ENCODE measurements at places on chromosomes 11 and 22. TPM values are rescaled to one million over a fixed set of nuclear protein-coding genes. Genes with fewer than 3 reads are reported as not detected.

DNA sequence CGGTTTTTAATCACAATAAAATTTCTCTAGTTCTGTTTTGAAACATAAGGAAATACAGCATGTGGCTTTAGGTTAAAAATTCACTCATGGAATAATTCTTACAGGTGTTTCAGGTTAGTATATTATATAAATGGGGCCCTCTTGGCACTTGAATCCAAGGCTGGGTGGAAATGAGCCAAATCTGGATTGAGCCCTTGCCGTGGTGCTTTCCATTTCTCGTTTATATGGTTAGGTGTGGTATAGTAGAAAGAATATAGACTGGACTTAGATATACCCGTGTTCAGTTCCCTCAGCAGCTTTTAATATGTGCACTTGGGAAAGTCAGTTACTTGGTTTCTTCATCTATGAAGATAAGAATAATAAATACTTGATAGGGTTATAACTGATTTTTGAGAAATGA lies 16.0 kb downstream of the ZFP91 start:
- H3K27me3 ChIP-seq: no peaks in the 10 kb centered on the region
- no peak for DNase-seq
- no peak overlapping the region for H3K27ac ChIP-seq
- H3K4me3 ChIP-seq: no peak overlapping the region
- peaks cover 25% of the 10 kb centered on the region for H3K36me3 ChIP-seq

DNA sequence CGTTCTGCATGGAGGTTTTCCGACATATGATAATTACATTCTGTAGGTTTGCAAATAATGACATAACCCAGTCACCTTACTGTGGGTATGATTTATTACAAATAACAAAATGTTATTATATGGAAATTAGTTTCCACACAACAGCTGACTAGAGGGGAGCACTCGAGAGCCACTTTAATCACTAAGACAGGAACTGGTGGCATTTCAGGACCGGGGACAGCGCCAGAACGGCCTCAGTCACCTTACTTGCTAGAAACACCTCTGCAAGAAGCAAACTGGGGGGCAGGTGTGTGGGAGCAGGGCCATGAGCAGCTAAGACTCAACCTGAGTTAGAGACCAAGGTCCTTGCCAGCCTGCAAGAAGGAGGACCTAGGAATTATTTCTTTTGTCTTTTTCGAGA lies 199.9 kb downstream of the DSCAML1 start:
- no peaks in the 10 kb centered on the region for H3K36me3 ChIP-seq
- H3K4me1 ChIP-seq: no peaks in the 10 kb centered on the region
- no peak overlapping the region for H3K4me3 ChIP-seq
- no peak overlapping the region for H3K27ac ChIP-seq
- peak; percentile 20 for DNase-seq
- H3K27me3 ChIP-seq: peaks cover 99% of the 10 kb centered on the region

- peaks cover 6% of the 10 kb centered on the region for H3K36me3 ChIP-seq
- H3K4me3 ChIP-seq: no peak overlapping the region
- no peaks in the 10 kb centered on the region for H3K27me3 ChIP-seq
- no peak for DNase-seq
Observed at GRCh38 chr11:18001191-18001590, 11.7 kb downstream of the SERGEF start.

- no peaks in the 10 kb centered on the region for H3K27me3 ChIP-seq
- DNase-seq: no peak
- no peaks in the 10 kb centered on the region for H3K36me3 ChIP-seq
- H3K4me1 ChIP-seq: peaks cover 10% of the 10 kb centered on the region
- no peak overlapping the region for H3K27ac ChIP-seq
Observed at GRCh38 chr11:64176751-64177150, 9.2 kb upstream of the STIP1 start.

- peak; percentile 87 for DNase-seq
- H3K27me3 ChIP-seq: no peaks in the 10 kb centered on the region
- peak overlapping the region; percentile 35 for H3K27ac ChIP-seq
- H3K4me1 ChIP-seq: peaks cover 48% of the 10 kb centered on the region
- H3K36me3 ChIP-seq: peaks cover 14% of the 10 kb centered on the region
Observed at GRCh38 chr11:47185305-47186075, 744 bp downstream of the PACSIN3 start.

GRCh38 chr22:24588381-24588756 lies 4.5 kb downstream of the LRRC75B start:
- no peak overlapping the region for H3K4me3 ChIP-seq
- DNase-seq: peak; percentile 45
- no peaks in the 10 kb centered on the region for H3K27me3 ChIP-seq

DNA sequence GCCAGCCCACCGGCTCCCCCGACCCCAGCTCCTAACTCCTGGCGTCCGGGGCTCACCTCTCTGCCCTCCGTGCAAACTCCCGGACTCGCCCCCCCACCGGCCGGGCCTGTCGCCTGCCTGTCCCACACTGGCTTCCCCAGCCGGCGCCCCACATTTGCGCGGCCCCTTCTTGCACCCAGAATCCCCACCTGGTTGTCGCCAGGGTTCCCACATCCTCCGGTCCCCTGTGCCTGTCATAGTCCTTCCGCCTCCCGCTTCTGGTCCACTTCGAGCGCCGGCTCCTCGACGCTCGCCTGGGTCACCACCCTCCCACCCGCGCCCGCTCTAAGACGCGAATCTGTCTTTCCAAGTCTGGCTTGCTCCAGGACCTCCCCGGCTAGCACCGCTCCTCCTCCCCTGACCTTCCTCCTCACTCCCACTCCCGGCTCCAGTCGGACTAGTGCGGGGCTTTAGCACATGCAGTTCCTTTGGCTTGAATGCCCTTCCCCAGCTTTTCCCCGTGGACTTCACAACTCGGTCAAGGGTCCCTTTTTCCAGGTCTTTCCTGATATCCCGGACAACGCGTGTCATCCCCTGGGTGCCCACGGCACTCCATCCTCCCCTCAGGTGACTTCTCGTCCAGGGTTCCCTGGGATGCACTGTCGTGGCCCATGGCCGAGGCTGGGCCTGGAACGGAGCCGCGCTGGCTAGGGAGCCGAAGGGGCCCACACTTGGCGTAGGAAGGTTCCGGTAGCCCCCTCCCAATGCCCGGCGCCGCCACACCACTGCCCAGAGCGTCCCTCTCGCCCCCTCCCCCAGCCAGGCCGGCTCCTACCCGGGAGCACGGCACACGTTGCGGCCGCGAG lies 635 bp downstream of the SCARF2 start:
- H3K4me3 ChIP-seq: no peak overlapping the region
- H3K27me3 ChIP-seq: no peaks in the 10 kb centered on the region
- no peak for DNase-seq
- no peak overlapping the region for H3K27ac ChIP-seq
- H3K4me1 ChIP-seq: no peaks in the 10 kb centered on the region

DNA sequence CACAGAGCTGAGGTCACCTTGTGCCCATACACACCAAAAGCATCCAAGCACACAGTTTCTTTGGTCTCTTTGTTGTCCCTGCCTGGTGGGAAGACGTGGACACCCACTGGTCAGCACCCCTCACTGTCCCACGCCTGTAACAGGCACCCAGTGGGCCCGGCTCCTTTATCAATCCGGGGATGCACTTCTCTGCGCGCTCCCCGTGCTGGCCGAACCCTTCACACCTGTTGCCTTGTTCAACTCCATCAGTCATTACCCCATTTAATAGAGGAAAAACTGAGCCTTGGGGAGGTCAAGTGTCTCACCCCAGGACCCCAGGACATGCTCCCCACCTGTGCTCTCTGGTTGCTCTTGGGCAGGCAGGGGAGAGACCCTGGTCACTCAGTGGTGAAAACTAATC lies 49.7 kb upstream of the FGF3 start:
- H3K36me3 ChIP-seq: no peaks in the 10 kb centered on the region
- H3K27ac ChIP-seq: no peak overlapping the region
- no peak for DNase-seq

DNA sequence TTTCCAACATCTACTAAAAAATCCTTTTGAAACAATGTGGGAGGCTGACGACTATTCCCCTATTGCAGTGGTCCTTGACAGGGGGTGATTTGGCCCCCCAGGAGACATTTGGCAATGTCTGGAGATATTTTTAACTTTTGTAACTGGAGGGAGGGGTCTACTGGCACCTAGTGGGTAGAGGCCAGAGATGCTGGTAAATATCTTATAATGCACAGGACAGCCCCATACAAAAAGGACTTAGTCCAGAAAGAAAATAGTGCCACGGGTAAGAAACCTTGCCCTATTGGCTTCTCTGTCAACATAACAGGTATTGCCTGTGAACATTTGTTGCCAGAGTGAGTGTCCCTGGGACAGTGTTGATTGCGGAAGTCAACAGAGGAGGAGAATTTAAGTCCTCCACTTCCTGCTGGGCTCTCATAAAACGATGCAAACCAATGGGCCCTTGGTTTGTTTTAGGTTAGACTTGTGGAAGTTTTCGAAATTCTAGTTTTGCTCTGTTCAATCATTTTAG lies 101.6 kb downstream of the MAML2 start:
- H3K27me3 ChIP-seq: no peaks in the 10 kb centered on the region
- no peak for DNase-seq
- peak overlapping the region; percentile 94 for H3K27ac ChIP-seq

DNA sequence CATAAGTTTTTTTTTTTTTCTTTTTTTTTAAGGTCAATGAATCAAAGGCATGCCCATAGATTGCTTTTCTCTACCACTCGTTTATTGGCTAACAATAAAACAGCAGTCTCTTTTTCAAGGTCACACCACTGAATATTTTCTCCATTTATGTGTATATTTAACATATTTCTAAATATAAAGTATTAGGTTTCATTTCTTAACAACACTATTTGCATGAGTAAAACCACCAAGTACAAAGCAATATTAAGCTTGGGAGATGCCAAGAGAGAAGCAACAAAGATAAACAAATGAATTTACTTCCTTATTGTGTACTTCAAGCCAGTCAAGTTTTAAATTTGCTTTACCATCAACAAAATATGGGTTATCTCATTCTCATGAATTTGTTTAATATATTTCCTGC lies 708.9 kb upstream of the CCDC179 start:
- H3K27ac ChIP-seq: no peak overlapping the region
- H3K36me3 ChIP-seq: no peaks in the 10 kb centered on the region
- H3K4me1 ChIP-seq: no peaks in the 10 kb centered on the region
- DNase-seq: no peak
- no peak overlapping the region for H3K4me3 ChIP-seq
- H3K27me3 ChIP-seq: no peaks in the 10 kb centered on the region

DNA sequence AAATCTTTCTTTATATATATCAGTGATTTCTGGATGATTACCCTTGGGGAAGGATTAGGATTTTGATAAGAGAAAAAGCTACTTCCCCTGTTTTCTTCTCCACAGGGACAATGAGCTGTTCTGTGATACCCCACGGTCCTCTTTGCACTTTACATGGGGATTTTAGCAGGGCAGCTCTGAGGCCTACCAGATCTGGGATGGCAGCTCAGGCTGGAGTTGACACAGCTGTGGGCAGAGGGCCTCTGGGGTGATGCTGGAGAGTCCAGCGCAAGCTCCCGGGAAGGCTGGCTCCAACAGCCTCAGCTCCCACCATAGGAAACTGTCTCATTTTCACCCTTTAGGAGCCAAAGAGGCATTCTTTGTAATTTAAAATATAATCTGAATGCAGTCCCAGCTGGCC lies 383.8 kb upstream of the NARS2 start:
- no peak for DNase-seq
- no peaks in the 10 kb centered on the region for H3K4me1 ChIP-seq
- no peak overlapping the region for H3K27ac ChIP-seq

DNA sequence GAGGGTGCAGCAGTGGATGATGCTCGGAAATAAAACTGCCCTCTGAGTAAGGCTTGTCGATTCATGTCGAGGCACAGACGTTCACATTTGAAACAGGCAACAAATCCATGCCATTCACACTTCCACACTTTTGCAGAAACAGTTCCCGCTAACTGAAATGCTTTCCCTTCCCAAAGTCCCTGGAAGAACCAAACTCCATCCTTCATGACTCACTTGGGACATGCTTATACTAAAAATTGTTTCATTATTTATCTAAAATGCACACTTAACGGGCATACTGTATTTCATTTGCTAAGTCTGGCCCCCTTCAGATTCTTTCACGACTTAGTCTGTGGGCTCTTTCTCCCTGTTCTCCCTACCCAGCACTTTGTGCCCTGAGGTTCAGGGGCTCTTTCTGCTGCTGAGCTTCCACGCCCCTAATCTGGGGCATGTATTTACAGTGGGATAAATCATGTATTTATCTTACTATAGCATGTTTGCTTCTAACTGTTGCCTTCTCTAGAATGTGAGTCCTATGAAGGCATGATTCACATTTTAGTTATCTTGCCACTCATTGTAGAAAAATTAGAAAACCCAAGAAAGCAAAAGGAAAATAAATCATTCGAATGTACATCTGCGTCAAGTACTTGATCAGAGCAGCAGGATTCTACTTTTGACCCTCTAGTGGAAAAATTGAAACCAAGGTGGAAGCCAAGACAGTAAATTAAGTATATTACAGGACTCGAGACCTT lies 12.5 kb downstream of the SCGB1A1 start:
- no peak overlapping the region for H3K27ac ChIP-seq
- no peak for DNase-seq
- no peaks in the 10 kb centered on the region for H3K36me3 ChIP-seq
- no peak overlapping the region for H3K4me3 ChIP-seq
- H3K27me3 ChIP-seq: no peaks in the 10 kb centered on the region
- H3K4me1 ChIP-seq: peaks cover 31% of the 10 kb centered on the region

DNA sequence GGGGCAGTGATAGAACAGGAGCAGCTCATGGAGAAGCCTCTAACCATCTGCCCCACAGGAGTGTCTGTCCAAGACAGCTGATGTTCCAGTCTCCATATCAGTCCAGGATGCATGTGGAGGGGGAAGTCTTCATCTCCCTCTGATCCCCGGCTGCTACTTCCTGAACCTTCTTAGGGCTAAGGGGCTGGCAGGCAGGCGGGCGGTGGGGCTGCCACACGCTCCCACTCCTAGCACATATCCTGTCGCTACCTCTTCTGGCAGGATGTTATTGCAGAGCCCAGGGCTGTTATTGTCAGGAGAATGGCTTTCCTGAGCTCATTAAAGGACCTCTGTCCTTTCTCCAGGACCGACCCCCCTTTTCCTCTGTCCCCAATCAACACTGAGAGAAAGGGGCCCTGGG lies 25.4 kb downstream of the LRRC55 start:
- H3K27me3 ChIP-seq: peaks cover 36% of the 10 kb centered on the region
- no peak overlapping the region for H3K27ac ChIP-seq
- no peaks in the 10 kb centered on the region for H3K36me3 ChIP-seq
- no peaks in the 10 kb centered on the region for H3K4me1 ChIP-seq
- no peak for DNase-seq

GRCh38 chr11:16434036-16434435 lies 77.7 kb upstream of the SOX6 start:
- DNase-seq: no peak
- H3K36me3 ChIP-seq: no peaks in the 10 kb centered on the region
- no peaks in the 10 kb centered on the region for H3K27me3 ChIP-seq
- H3K4me1 ChIP-seq: no peaks in the 10 kb centered on the region

The CCDC83 gene
- not detected for total RNA-seq

The PPFIBP2 gene
- total RNA-seq: 13.6 TPM

The F2 gene
- 0.20 TPM for total RNA-seq

The OR9I1 gene
- not detected for total RNA-seq

The MPZL2 gene
- total RNA-seq: 39.4 TPM

The IL18 gene
- 59.1 TPM for total RNA-seq

The TYR gene
- not detected for total RNA-seq
